ENCODE measurements at places on chromosomes 11 and 22. TPM values are rescaled to one million over a fixed set of nuclear protein-coding genes. Genes with fewer than 3 reads are reported as not detected.
A peak's percentile ranks its signal among the peaks of the same experiment; 100 is the strongest.

DNA sequence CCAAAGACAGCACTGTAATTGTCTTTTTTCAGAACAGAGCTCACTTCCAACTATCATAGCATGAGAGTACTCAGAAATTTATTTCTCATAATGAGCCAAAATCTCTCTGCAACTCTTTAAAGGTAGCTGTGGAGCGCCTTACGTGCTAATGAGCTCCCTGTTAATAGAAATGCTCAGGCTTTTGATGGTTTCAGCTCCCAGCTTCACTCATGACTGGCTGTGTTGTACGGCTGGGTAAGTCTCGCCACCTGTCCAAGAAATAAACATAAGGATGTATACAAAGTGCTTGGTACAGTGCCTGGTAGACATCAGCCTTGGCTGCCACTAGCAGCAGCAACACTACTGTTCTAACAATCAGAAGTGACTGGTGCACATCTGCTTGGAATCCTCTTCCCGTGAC, 109.4 kb downstream of the LDLRAD3 start:
- H3K4me3 ChIP-seq: no peak overlapping the region
- H3K4me1 ChIP-seq: no peaks in the 10 kb centered on the region
- no peak overlapping the region for H3K27ac ChIP-seq
- H3K36me3 ChIP-seq: no peaks in the 10 kb centered on the region

APOC3 gene
- 5,828 TPM for total RNA-seq

DNA sequence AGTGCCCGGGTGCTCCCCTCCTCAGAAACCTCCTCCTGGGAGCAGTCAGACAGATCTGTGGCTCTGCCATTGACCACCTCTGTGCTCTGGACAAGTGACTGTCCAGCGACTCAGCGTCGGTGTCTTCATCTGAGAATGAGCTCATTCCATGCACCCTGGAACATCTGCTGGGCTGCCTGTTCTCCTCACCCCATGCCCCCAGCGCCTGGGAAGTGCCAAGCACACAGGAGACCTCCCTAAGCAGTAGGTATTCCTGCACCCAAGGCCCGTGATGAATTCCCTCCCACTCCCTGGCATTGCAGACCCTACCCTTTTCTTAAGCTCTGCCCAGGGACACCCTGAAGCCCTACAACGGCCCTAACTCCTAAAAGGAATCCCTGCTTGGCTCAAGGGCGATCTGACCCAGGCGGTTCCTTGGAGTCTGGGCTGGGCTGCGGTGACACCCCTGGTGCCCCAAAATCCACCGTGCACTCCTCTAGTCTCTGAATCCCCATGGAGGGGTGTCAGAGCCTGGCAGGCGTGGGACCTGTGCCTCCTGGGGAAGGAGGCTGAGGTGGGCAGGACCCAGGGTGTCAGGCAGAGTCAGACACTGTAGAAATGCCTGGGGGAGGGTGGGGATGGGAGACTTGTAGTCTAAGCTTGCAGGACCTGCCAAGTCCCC, 92.0 kb downstream of the CEP164 start:
- H3K4me3 ChIP-seq: no peak overlapping the region
- no peaks in the 10 kb centered on the region for H3K36me3 ChIP-seq
- no peak for DNase-seq

DNA sequence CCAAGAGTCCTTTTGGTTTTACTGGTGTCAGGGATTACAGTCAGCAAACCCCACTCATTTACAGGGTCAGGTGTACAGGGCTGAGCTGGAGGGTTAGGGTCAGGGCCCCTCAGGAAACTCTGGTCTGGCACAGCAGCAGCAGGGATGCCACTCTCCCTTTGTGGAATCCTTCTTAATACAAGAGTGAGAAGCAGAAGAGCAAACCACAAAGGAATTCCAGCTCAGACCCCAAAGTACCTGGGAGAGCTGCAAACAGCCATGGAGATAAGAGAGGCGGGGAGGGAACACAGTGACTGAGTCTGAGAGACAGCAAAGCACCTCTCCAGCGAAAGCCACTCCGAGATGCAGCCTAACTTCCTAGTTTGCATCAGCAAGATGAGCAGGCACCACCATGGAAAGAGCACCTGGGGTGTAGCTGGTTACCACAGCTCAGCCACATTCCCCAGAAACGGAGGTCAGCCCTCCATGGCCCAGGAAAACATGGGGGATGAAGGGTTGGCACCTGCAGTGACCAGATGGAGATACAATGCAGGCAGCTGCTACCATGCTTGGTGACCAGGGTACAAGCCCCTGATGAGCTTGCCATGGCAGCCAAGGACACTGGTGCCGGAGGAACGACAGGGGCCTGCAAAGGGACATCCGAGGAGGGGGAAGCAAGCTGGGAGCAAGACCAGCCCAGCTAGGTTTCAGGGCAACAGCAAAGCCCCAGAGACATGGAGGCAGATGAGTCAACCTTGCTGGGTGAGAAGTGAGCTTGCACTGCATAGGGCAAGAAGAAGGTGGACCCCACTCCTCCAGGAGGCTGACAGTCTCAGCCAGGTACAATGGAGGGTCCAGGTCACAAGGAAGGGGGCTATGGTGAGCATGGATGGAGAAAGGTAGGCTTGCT, 3.9 kb downstream of the BET1L start:
- H3K27me3 ChIP-seq: no peaks in the 10 kb centered on the region
- H3K4me1 ChIP-seq: peaks cover 3% of the 10 kb centered on the region
- H3K36me3 ChIP-seq: peaks cover 28% of the 10 kb centered on the region
- H3K4me3 ChIP-seq: no peak overlapping the region
- no peak for DNase-seq

DNA sequence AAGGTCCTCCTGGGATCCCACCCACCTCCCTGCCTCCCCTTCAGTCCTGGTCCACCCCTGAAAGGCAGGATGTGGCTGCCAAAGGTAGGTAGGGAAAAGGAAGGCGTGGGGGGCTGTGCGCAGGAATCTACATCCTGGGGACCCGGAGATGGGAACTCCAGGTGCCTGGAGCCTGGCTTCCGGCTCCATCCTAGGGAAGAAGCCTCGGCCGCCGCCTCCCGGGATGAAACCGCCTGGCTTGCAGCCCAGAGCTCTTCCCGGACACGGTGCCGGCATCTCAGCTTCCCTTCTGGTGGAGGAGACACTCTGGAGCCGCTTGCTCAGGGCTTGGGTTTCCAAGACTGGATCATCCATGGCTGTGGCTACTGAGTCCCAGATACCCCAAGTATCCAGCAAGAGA, 33.3 kb upstream of the PDGFB start:
- no peak overlapping the region for H3K27ac ChIP-seq
- no peak overlapping the region for H3K4me3 ChIP-seq
- H3K36me3 ChIP-seq: no peaks in the 10 kb centered on the region
- no peaks in the 10 kb centered on the region for H3K27me3 ChIP-seq

DNA sequence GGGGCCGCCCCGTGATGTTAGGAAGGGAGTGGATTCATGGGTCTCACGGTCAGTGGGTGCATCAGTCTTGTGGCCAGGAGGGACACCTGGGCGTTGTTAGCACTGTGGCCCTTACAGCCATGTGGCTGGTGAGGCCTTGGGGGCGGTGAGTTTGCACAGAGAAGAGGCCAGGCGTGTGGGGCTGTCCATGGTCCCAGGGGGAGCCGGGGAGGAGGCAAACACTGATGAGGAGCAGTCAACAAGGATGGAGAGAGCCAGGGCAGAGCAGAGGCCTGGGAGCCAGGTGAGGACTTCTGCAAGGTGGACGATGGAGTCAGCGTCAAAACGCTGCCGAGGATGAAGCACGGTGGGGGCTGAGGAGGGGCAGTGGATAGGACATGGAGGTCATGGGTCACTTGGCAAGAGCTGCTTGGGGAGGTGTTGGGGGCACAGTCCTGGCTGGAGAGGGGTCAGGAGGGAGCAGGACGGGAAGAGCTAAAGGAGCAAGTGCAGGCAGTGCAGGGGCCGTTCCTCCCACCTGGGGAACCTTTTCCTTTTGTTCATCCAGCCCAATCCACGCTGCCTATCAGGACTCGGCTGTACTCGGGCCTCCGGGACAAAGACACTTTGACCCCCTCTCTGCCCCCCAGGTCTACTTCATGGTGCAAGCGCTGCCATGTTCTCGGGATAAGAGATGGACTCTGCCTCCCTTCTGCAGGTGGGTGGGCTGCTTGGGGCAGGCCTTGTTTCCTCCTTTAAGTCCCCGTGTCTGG, 801.1 kb downstream of the TBC1D22A start:
- no peaks in the 10 kb centered on the region for H3K4me1 ChIP-seq
- H3K27ac ChIP-seq: no peak overlapping the region
- DNase-seq: no peak
- H3K27me3 ChIP-seq: no peaks in the 10 kb centered on the region
- no peak overlapping the region for H3K4me3 ChIP-seq

PTPRCAP gene
- total RNA-seq: 5.0 TPM

MRGPRF gene
- 3.0 TPM for total RNA-seq

DNA sequence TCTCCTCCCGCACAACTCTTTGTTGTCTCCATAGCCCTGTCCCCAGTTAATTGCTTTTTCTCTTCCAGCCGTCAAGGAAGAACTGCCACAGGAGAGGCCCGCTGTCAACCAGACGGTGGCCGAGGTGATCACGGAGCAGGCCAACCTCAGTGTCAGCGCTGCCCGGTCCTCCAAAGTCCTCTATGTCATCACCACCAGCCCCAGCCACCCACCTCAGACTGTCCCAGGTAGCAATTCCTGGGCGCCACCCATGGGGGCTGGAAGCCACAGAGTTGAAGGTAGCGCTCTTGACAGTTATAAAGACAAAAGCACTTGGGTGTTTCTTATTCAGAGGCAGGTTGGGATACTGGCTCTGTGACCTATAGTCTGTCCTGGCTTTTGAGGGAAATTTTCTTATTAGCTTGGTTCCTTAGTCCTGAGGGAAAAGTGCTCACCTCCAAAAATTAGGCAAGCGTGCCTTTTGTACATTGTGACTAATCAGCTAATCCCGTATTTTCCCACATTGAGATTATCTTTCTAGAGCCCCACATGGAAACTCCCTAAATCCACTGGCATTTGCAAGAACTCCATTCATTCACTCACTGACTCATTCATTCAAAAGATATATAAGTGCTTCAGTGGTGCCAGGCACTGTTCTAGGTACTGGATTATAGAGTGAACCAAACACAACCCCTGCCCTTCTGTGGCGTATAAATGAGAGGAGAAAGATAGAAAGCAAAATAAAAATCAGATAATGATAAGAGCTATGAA, 65.9 kb downstream of the KREMEN1 start:
- peaks cover 4% of the 10 kb centered on the region for H3K36me3 ChIP-seq
- DNase-seq: peak; percentile 23
- no peaks in the 10 kb centered on the region for H3K27me3 ChIP-seq
- no peak overlapping the region for H3K4me3 ChIP-seq

C11orf97 gene
- not detected for total RNA-seq

DNA sequence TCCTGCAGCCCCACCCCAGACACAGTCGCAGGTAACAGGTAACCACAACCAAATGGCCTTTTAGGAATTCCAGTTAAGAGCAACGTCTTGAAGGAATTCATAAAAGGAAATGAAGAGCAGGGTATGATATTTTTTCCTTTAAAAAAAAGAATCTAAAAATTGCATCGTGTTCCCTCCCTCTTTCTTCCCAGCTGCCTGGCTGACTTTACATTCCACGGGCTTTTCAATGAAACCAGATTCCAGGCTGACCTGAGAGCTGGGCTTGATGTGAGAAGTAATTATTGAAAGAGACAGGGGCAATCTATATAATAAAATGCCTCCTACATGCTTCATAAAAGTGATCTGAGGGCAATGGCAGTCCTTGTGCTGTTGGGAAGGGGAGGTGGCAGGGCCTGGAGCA, 57.3 kb upstream of the EIF3D start:
- H3K4me1 ChIP-seq: no peaks in the 10 kb centered on the region
- no peak overlapping the region for H3K4me3 ChIP-seq
- no peak for DNase-seq
- no peaks in the 10 kb centered on the region for H3K27me3 ChIP-seq

ST13 gene
- total RNA-seq: 90.6 TPM

DNA sequence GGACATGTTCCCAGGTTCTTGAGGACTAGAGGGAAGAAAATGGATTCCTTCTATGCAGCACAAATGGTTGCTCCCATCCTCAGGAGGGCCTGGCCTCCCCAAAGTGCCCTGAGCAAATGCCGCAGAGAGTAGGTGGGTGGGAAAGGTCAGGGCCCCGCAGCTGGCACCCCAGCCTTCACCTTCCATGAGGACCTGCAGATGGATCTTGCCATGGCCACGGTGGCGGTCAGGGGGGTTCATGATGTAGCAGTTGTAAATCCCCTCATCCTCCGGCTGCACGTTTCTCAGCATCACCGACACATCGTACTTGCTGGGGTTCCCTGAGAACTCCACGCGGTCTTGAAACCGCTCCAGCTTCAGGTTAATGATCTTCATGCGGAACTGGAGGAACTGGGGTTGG, 8.5 kb downstream of the SCN2B start:
- H3K36me3 ChIP-seq: no peaks in the 10 kb centered on the region
- no peaks in the 10 kb centered on the region for H3K4me1 ChIP-seq
- no peak overlapping the region for H3K4me3 ChIP-seq

- no peaks in the 10 kb centered on the region for H3K27me3 ChIP-seq
- no peaks in the 10 kb centered on the region for H3K36me3 ChIP-seq
- no peak overlapping the region for H3K4me3 ChIP-seq
- H3K27ac ChIP-seq: no peak overlapping the region
These were observed 19.2 kb upstream of the MUC5B start for GRCh38 chr11:1203505-1204271.

DNA sequence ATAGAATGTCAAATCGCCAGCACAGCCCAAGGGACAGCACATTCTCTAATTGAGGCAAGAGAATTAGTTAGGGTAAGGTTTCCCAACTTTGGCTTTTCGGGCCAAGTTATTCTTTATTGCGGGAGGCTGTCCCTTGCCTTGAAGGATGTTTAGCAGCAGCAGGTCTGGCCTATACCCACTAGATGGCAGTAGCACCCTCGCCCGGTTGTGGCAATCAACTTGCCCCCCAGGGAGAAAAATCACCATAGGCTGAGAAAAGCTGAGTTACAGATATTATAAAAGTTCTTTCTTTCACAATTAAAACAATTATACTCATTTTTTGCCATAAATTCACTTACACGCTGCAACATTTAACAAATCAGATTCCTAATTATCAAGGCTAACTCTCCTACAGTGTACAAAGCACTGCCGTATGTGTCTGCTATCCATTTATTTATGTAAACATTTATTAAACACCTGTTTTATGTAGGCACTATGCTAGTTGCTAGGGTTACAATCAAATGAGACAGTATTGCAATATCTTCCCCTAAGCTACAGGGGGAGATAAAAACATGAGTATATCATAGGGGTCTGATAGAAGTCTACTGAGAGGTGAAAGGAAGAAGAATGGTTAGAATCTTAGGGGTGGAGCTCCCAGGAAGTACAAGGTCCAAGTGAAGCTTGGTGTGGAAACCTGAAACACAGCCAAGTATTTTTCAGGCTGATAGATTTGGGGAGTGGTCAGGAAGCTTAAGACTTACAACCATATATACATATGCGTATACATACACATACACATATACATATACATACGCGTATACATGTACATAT, 452.3 kb downstream of the RAB38 start:
- H3K27me3 ChIP-seq: no peaks in the 10 kb centered on the region
- no peak overlapping the region for H3K4me3 ChIP-seq
- DNase-seq: no peak
- H3K4me1 ChIP-seq: no peaks in the 10 kb centered on the region
- H3K27ac ChIP-seq: no peak overlapping the region
- no peaks in the 10 kb centered on the region for H3K36me3 ChIP-seq
